ENCODE measurements at places on chromosomes 1 and 21.

- DNase-seq, result no peak
These were observed 47.7 kb downstream of the TTC13 start for GRCh38 chr1:230930986-230931385.

DNA sequence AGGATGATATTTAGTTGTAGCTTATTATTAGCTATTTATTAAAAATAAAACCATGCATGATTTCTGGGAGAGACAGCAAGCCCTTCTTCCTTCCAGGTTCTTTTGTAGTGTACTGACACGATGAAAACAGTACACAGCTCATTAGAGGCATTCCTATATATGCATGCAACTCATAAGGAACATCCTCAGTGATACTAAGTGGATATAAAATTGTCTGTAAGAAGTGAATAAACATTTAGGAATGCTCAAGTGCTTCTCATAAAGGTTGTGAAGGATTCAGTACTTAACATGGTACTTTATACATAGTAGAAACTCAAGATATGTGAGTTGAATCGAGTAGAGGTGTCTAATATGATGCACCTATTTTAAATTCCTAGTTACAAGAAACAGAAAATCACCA, 287.7 kb downstream of the SDCCAG8 start:
- no peak for DNase-seq

GRCh38 chr1:223479261-223479660, 86.0 kb downstream of the CCDC185 start:
- no peak for DNase-seq

GRCh38 chr1:206679738-206680211, 4.9 kb upstream of the MAPKAPK2 start:
- no peak for DNase-seq

- DNase-seq, result no peak
These were observed 8.0 kb downstream of the ECHDC2 start for GRCh38 chr1:52913537-52913936.

- no peak for DNase-seq
These were observed 7.7 kb downstream of the GLUL start for GRCh38 chr1:182383934-182384333.

GRCh38 chr1:3518256-3518655, 63.8 kb downstream of the ARHGEF16 start:
- DNase-seq, result peak; percentile 14

DNA sequence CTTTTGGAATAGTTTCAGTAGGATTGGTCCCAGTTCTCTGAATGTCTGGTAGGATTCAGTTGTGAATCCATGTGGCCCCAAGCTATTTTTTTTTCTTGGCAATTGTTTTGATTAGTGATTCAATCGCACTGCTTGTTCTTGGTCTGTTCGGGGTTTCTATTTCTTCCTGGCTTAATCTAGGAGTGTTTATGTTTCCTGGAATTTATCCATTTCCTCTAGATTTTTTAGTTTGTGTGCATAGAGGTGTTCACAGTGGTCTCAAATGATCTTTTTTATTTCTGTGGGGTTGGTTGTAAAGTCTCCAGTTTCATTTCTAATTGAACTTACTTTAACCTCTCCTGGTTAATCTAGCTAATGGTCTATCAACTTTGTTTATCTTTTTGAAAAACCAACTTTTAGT, 117.6 kb downstream of the NME7 start:
- no peak for DNase-seq

GRCh38 chr1:8423269-8423691, 105.4 kb downstream of the SLC45A1 start:
- DNase-seq, result no peak

- DNase-seq, result no peak
These were observed 154.9 kb downstream of the TGFBR3 start for GRCh38 chr1:91730801-91731732.

DNA sequence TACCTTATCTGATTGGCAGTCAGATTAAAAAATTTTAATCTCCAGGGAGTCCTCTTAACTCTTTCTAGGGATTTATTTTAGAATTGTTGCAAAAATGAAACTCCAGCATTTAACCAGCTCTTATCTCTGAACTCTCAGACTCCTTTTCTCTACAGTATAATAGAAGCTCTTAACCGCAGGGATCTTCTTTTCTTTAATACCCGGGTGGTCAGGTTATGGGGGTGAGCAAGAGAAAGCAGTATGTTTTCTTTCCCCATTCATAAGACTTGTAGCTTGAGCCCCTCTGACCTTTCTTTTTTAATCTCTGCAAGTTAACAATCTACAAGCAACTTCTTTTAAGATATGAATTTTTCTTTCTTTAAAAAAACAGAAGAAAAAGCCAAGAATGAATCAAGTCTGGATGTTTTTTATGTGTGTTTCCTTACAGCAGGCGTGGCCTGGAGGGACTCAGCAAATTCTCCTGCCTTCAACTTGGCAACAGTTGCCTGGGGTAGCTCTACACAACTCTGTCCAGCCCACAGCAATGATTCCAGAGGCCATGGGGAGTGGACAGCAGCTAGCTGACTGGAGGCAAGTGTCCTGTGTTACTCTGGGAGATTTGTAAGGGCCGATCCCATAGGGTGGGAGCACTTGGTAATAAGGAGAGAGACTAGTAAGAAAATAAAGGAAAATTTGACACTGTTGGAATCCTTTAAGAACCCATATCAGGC, 13.4 kb upstream of the OLFML3 start:
- DNase-seq, result no peak

DNA sequence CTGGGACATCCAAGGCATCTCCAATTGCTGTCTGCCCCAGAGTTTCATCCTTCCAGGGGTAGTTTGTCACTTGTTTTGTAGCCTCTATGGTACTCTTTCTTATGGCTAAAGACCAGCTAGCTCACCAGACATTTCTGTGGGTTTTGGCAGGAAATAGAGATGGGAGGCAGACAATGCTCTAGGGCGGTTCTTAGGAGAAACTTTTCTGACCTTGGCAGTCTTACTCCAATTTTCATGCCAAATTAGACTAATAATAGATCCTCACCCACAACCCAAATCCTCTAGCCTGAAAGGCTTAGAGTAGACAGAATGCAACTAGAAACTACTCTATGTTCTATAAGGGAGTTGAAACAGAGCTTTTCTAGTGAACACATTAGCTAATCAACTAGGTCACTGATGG, 69.8 kb downstream of the LRIG2 start:
- DNase-seq, result no peak

DNA sequence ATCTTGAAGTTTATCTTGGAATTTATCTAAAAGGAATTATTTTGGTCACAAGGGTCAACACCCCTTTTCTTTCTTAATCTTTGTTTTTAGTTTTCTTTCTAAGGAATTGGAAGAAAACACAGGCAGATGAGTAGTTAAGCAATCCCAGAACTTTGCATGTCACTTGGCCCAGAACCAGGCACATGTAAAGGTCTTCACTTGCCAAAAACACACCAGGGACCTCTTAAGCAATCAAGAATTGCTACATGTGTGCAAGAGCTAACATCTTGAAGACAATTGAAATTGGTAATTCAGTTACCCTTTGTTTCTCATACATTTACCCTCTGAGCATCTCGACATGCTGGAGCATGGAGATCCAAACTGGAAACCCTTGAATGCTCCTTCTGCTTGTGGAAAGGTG, 114.2 kb downstream of the ZC3H11B start:
- no peak for DNase-seq

DNA sequence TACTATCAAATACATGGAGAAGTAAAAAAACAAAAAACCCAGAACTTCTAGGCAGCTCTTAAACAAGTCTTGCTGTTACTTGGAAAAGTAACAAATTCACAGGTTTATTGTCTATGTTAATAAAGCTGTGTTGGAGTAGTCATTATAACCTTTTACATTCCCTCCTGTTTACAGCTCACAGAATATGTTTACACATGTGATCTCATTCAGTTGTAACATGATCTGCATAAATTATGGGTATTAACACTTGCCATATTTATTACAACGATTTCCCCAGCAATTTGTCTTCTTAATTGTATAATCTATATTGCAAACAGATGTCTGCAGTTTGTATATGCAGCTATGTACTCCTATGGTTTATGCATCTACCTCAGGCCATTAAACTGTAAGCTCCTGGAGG, 28.6 kb downstream of the ERG start:
- no peak for DNase-seq

DNA sequence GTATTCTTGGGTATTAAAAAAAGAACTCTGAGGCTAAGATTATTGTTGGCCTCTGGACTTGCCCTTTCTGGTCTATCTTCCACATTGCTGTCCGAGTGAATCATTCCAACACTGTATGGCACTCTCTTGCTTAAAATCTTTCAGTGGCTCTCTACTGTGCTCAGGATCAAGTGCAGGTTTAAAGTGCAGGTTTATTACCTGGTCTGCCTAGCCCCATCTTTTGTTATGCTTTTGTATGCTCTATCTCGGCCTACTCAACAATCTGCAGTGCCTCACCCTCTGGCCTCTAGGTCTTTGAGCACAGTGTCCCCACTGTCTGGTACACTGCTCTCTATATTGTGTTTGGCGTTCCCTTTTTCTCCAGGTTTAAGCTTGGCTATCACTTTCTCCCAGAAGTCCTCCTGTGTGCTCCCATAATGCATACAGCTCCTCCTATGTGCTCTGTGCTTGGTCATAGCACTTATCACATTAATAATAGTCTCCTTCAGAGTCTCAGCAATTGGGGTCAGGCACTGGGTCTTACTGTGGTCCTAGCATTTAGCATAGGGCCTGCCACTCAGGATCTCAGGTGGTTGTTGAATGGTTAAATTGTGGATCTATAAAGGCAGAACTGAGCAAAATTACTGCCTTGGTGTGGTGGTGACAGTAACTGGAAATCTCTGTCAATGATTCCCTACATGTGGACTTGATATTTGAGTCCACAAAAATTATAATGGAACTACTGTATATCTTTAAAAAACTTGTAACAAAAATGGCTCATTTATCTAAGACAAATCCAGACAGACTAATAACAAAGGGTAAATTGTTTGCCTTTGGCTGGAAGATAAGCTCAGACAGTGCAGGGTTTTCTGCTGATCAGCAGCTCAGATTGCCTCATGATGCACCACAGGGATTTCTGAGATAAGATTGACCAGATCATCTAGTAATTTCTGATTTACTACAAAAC, 10.6 kb upstream of the LDLRAD1 start:
- no peak for DNase-seq

- DNase-seq, result no peak
These were observed 6.5 kb upstream of the ECE1 start for GRCh38 chr1:21296509-21297354.

GRCh38 chr1:180633057-180634056, 1.5 kb downstream of the XPR1 start:
- DNase-seq, result no peak

- DNase-seq, result no peak
These were observed 155.0 kb downstream of the KCNH1 start for GRCh38 chr1:210978974-210979354.

- DNase-seq, result peak; percentile 65
These were observed 5.7 kb upstream of the ZNF683 start for GRCh38 chr1:26378088-26378878.

DNA sequence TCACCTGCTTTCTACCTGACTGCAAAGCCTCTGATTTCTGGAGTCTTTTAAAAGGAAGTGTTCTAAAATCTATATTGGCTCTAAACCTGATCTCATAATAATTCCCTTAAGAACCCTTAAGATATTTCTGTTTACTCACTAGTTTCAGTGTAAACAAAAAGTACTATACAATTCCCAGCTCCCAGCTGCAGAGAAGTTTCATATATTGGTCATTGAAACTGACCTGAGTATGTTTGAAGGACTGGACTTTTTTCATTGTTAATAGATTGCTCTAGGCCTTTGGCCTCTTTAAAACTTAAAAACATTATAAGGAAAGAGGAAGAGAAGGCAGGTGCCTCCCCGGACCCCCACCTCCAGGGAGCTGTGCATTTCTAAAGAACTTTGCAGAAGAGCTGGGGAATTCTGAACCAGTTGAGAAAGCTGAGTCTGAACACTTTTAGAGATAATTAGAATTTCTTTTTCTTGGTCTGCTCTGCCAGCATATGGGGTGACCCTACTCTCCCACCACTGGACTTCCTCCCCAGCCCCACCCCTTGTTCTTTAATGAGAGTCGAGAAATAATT, 23.7 kb downstream of the CLIC6 start:
- DNase-seq, result no peak

DNA sequence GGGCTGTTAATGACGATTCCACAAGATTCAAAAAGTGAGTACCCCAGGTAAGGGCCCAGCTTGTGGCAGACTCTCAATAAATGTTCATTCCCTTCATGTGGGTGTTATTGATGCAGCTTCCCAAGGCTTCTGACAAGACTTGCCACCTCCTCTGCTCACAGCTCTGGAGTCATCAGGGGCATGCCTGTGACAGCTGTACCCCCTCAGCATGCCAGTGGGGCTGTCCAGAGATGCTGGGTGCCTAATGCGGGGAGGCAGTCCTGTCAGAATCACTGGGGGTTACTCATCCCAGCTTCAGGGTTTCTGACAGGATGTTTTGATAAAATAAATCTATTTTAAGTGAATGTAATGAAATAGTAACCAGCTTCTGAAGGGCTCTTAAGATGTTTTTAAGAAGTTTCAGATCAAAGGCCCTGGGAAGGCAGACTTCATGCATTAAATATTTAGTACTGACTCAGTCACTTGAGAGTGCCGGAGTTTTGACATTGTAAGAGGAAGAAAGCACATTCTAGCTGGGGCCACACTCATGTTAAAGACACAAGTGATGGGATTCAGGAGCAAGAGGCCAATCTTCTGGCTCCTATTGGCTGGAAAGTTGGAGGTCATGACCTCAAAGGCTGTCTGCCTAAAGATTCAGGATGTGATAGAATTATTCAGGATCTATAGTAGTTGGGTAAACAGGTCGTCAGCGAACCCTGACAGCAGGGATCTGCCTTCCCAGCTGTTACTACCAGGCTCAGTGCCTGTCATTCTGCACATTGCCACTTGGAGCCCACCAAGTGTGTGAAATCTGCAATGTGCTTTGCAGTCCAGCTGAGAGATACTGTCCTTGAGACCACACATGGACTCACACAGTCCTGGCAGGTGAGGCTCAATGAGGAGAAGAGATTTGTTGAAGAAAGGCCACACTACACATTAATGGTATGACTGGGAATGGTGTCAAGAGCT, 239.6 kb upstream of the BEND5 start:
- DNase-seq, result no peak

- DNase-seq, result no peak
These were observed 1.4 kb downstream of the DENND1B start for GRCh38 chr1:197773856-197774255.

GRCh38 chr1:30200161-30200560, 523.2 kb downstream of the MATN1 start:
- DNase-seq, result no peak

DNA sequence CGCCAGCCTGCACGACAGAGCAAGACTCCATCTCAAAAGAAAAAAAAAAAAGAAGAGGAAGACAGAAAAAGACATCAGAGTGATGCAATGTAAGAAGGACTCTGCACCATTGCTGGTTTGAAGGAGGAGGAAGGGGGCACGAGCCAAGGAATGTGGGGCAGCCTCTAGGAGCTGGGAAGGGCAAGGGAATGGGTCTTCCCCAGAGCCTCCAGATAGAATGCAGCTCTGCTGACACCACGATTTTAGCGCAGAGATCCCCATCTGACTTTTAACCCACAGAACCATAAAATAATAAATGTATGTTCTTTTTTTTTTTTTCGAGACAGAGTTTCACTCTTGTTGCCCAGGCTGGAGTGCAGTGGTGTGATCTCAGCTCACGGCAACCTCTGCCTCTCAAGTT, 33.9 kb upstream of the LAMC2 start:
- no peak for DNase-seq

Data from stimulated activated CD4-positive, alpha-beta T cell treated with anti-CD3 and anti-CD28 coated beads, Interleukin-15, amount 100 ng/mL, for 48 hours (primary cell).